ENCODE measurements at places on chromosomes 11 and 22.

DNA sequence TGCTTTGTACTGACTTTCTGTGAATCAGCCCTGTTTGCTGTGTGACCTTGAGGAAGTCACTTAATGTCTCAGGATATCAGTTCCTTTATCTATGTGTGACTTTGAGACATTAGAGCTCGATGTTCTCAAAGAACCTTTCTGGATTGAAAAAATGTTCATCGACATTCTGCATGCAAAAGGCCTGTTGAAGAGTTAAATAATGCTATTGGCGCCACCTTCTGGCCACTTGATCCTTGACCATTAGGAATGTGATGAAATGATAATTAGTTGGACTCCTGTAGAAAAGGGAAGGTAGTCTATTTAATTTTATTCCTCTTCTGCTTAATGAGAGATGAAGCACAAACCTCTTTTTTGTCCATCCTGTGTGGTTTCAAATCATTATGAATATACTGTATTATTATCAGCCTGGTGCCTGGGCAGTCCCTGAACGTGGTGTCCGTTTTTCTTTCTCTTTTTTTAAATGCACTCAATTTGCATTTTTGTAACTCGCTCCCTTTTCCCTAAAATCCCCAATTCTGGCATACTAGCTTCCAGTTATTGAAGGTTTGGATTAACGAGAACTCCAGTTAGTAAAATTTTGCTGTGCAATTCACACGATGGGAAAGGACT, 20.7 kb downstream of the ELF5 start:
- H3K4me1 ChIP-seq, result no peaks in the 10 kb centered on the region
- H3K4me3 ChIP-seq, result no peak overlapping the region
- DNase-seq, result peak; percentile 52
- H3K36me3 ChIP-seq, result no peaks in the 10 kb centered on the region
- H3K27me3 ChIP-seq, result no peaks in the 10 kb centered on the region

DNA sequence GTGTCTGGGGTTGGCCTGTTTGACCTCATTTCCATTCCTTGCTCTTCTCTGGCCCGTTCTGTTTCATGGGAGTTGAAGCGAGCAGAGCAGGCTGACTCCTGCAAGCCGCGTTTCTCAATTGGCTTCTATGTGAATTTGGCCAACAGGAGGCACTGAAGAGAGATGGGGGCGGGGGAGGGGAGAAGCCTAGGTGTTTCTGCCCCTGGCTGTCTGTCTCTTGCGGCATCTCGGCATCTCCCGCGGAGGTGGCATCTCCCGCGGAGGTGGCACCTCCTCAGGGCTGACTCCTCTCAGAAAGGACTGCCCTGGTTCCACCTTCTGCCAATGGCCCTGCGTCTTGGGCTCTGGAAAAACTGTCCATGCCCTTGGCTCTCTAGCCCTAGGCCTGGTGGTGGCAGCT, 125.6 kb upstream of the CSNK2A3 start:
- H3K4me3 ChIP-seq, result no peak overlapping the region
- H3K4me1 ChIP-seq, result no peaks in the 10 kb centered on the region
- no peak for DNase-seq
- no peak overlapping the region for H3K27ac ChIP-seq
- no peaks in the 10 kb centered on the region for H3K27me3 ChIP-seq

- peaks cover 2% of the 10 kb centered on the region for H3K4me1 ChIP-seq
- no peaks in the 10 kb centered on the region for H3K27me3 ChIP-seq
- no peak for DNase-seq
- no peaks in the 10 kb centered on the region for H3K36me3 ChIP-seq
Observed at GRCh38 chr11:360326-361280, 8.7 kb upstream of the B4GALNT4 start.

DNA sequence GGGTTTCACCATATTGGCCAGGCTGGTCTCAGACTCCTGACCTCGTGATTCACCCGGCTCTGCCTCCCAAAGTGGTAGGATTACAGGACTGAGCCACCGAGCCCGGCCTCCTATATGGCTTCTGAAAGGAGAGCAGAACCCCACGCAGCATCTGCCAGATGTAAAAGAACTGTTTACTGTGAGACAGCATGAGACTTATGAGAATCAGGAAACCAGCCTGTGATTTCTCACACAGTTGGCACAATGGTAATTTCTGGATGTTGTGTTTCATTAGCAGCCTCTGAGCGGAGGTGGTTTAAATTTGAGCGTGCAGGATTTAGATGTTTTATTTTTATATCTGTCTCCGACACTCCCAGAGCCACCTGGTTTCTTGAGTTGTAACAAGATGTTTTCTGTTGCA, 33.8 kb downstream of the CEP164 start:
- H3K4me3 ChIP-seq, result no peak overlapping the region
- H3K4me1 ChIP-seq, result no peaks in the 10 kb centered on the region
- peaks cover 27% of the 10 kb centered on the region for H3K36me3 ChIP-seq

DNA sequence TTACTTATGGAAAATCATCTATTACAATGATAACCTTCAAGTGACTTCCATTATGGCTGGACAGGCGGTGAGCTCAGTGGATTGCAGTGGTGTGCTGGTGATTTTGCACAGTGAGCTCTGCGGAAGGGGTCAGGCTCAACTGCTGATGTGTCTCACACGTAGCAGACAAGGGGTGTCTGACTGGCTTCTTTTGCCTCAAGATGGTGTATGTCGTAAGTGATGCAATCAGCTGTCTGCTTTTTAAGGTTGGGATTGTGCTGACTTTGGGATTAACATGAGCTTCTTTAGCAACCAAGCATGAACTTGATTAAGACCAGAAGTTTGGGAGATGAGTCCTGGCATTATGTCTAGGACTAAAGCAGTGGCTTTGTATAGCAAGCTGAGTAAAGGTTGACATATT, 49.5 kb downstream of the POLD3 start:
- no peak overlapping the region for H3K27ac ChIP-seq
- no peak for DNase-seq
- H3K27me3 ChIP-seq, result no peaks in the 10 kb centered on the region
- H3K4me1 ChIP-seq, result no peaks in the 10 kb centered on the region

GRCh38 chr11:126862664-126863243, 137.8 kb downstream of the KIRREL3 start:
- H3K27me3 ChIP-seq, result peaks cover 2% of the 10 kb centered on the region
- DNase-seq, result no peak
- no peak overlapping the region for H3K27ac ChIP-seq
- H3K4me1 ChIP-seq, result no peaks in the 10 kb centered on the region

GRCh38 chr11:68331338-68331947, 19.1 kb downstream of the LRP5 start:
- H3K36me3 ChIP-seq, result no peaks in the 10 kb centered on the region
- DNase-seq, result no peak
- no peaks in the 10 kb centered on the region for H3K27me3 ChIP-seq
- H3K4me3 ChIP-seq, result no peak overlapping the region

- H3K36me3 ChIP-seq, result no peaks in the 10 kb centered on the region
- no peak overlapping the region for H3K27ac ChIP-seq
- no peaks in the 10 kb centered on the region for H3K27me3 ChIP-seq
- no peak for DNase-seq
- no peak overlapping the region for H3K4me3 ChIP-seq
- H3K4me1 ChIP-seq, result no peaks in the 10 kb centered on the region
Observed at GRCh38 chr22:50049299-50050195, 8.6 kb downstream of the TTLL8 start.

GRCh38 chr11:74084796-74085541, 76.1 kb upstream of the UCP3 start:
- H3K4me3 ChIP-seq, result no peak overlapping the region
- peaks cover 4% of the 10 kb centered on the region for H3K36me3 ChIP-seq
- no peak overlapping the region for H3K27ac ChIP-seq
- no peaks in the 10 kb centered on the region for H3K4me1 ChIP-seq

DNA sequence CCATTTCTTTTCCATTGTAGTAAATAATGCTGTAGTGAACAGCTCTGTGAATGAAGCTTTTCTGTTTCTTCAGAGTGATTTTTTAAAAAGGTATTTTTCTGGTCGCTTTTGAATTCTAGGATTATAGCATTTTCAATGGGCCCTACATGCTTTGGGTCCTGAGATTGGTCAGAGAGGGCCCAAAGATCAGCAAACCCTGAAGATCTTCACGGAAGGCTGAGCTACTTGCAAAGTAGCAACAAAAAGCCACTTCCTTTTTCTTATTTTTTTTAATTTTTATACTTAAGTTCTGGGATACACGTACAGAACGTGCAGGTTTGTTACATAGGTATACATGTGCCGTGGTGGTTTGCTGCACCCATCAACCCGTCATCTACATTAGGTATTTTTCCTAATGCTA, 200.5 kb downstream of the FAT3 start:
- no peaks in the 10 kb centered on the region for H3K4me1 ChIP-seq
- DNase-seq, result no peak
- H3K4me3 ChIP-seq, result no peak overlapping the region
- H3K36me3 ChIP-seq, result no peaks in the 10 kb centered on the region

DNA sequence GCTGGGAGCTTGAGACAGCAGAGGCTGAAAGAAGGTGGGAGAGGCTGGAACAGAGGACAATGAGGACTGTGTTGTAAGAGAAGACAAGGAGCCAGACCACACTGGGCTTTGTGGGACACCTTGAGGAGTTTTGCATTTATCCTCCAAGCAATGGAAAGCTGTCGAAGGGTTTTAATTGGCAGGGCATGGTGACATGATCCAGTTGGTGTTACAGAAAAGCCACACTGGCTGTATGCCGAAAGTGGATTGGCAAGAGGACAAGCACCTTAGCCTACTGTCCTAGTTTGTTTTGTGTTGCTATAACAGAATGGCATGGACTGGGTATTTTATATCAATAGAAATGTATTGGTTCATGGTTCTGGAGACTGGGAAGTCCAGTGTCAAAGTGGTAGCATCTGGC, 14.0 kb upstream of the APLNR start:
- peaks cover 9% of the 10 kb centered on the region for H3K27me3 ChIP-seq
- no peaks in the 10 kb centered on the region for H3K4me1 ChIP-seq
- H3K36me3 ChIP-seq, result no peaks in the 10 kb centered on the region
- H3K27ac ChIP-seq, result no peak overlapping the region
- no peak for DNase-seq
- no peak overlapping the region for H3K4me3 ChIP-seq

DNA sequence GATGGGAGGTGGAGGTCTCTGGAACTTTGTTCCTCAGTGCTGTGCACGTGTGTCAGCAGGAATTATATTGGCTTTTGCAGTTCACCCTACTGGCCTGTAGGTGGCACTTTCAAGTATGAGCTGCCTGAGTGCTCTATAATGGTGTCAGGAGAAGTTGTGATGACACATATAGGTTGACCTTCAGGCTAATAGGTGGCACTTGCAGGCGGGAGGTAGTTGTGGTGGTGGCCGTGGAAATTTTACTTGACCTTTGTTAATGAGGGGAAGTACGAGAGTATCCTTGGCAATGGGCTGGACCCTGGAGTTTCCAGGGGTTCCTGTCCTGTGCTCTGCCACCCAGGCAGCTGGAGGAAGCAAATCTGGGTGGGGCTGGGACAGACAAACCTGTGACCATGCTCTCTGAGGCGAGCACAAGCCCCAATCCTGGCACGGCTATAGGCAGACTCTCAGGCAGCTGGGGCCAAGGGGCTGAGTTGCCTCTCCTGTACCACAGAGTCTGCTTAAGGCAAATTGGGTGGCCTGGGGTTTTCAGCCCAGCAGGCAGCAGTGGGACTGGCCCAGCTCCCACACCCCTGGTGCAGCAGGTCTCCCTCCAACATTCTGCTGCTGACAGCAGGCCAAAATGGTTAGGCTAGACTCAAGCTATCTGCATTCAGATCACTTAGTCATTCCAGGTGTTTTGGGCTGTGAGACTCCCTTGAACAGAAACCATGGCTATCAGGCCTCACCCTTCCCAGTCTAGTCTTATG, 147.5 kb upstream of the CTSC start:
- H3K4me1 ChIP-seq, result no peaks in the 10 kb centered on the region
- DNase-seq, result peak; percentile 15
- no peak overlapping the region for H3K27ac ChIP-seq
- H3K36me3 ChIP-seq, result no peaks in the 10 kb centered on the region
- H3K4me3 ChIP-seq, result no peak overlapping the region
- no peaks in the 10 kb centered on the region for H3K27me3 ChIP-seq

DNA sequence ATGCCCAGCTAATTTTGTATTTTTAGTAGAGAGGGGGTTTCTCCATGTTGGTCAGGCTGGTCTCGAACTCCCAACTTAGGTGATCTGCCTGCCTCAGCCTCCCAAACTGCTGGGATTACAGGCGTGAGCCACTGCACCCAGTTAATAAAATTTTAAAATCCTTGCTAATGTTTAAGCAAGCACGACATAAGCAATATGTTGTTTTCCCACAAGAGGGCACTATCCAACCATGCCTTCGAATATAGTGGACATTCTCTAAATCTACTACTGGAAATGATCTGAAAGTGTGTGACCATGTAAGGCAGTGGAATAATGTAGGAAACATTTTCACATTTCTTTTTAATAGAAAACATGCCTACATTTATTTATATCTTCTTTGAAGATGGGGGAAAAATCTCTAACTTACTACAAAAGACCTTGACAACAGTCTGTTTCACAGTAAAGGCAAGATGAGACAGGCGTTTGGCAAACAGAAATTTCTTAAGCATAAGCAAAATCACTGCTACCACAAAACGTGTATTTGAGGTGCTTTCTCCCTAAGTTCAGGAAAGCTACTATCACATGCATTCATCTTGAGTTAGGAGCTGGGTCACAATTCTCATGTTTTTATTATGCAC, 38.2 kb downstream of the PITPNB start:
- no peak overlapping the region for H3K4me3 ChIP-seq
- DNase-seq, result peak; percentile 30
- no peaks in the 10 kb centered on the region for H3K4me1 ChIP-seq
- no peak overlapping the region for H3K27ac ChIP-seq
- H3K36me3 ChIP-seq, result peaks cover 12% of the 10 kb centered on the region

- peaks cover 6% of the 10 kb centered on the region for H3K4me1 ChIP-seq
- DNase-seq, result no peak
- no peak overlapping the region for H3K27ac ChIP-seq
- H3K36me3 ChIP-seq, result no peaks in the 10 kb centered on the region
- no peaks in the 10 kb centered on the region for H3K27me3 ChIP-seq
Observed at GRCh38 chr11:1411301-1411700, 21.6 kb downstream of the BRSK2 start.

- no peaks in the 10 kb centered on the region for H3K27me3 ChIP-seq
- no peaks in the 10 kb centered on the region for H3K36me3 ChIP-seq
- no peak for DNase-seq
Observed at GRCh38 chr11:11043721-11044120, 185.9 kb upstream of the ZBED5 start.

DNA sequence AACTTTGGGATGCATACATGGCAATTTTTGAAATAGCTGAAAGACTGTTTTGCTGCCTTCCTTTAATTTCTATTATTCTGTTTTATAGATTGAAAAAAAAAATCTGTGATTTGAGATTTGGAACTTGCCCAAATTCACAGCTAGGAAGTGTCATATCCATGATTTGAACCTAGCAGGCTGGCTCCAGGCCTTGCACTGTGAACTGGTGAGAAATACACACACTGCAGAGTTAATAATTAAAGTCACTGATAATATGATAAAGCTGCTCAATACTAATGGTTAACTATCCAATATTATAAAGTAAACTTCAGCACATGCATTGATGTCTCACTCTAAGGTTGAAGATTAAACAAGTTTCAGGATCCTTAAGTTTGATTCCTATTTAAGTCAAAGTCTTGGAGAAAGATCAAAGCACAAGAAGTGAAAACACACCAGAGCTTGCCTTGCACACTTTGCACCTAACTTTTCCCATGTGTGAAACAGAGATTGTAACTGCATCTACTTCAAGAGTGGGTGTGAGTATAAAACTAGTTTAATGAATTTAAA, 150.6 kb upstream of the CCDC179 start:
- no peak for DNase-seq
- no peaks in the 10 kb centered on the region for H3K27me3 ChIP-seq
- no peaks in the 10 kb centered on the region for H3K4me1 ChIP-seq
- H3K4me3 ChIP-seq, result no peak overlapping the region

Measured in Panc1 (cell line).